ENCODE measurements at places on chromosomes 3 and 15.
A peak's percentile ranks its signal among the peaks of the same experiment; 100 is the strongest.

GRCh38 chr3:194879991-194880939, 194.6 kb downstream of the FAM43A start:
- no peak for DNase-seq

- DNase-seq: peak; percentile 44
Observed at GRCh38 chr3:121883507-121883906, 10.7 kb upstream of the SLC15A2 start.

GRCh38 chr3:52437326-52438103, 7.4 kb downstream of the SEMA3G start:
- no peak for DNase-seq

DNA sequence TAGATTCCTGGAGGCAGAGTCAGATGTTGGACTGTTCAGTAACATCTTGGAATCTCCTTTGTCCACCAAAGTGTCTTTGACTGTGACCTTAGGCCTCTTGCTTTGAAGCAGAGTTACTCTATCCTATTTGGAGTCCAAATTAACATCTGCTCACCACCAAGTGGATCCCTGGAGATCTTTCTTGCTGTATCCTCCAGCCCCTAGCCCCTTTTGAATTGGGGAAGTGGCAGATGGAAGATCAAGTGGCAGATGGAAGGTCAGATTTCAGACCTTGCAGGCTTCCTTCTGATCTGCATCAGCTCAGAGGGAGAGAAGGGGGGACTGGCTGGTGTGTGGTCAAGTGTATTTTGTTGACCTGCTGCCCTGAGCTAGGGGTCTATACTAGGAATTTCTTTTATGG, 125.0 kb upstream of the ROPN1 start:
- no peak for DNase-seq

DNA sequence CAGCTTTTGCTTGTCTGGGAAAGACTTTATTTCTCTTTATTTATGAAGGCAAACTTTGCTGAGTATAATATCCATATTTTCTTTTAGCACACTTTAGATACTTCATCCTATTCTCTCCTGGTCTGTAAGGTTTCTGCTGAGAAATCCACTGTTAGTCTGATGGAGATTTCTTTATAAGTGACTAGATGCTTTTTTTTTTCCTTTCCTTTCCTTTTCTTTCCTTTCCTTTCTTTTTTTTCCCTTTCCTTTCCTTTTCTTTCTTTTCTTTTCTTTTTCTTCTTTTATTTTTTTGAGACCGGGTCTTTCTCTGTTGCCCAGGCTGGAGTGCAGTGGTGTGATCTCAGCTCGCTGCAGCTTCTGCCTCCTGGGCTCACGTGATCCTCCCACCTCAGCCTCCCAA, 38.4 kb downstream of the TOPAZ1 start:
- no peak for DNase-seq

DNA sequence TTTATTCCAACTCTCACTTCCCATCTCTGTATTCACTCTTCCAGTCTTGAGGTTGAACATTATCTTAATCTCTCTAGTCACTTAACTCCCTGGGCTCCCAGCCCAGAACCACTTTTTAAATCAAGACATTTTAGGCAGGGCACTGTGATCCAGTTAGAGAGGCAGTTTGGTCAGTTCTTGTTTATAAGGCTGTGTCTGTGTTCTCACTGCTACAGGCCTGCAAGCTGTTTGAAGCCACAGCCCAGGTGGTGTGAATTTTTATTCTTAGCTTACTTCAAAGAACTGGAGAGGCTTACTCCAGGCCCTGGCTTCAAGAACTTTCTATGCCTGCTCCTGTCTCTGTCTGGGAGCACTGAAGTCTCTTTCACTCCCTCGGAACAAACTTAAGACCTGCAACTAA, 906.1 kb downstream of the CADM2 start:
- DNase-seq: no peak

GRCh38 chr3:181892848-181893247, 181.1 kb downstream of the SOX2 start:
- DNase-seq: no peak
